ENCODE measurements at places on chromosomes 5 and 9.

DNA sequence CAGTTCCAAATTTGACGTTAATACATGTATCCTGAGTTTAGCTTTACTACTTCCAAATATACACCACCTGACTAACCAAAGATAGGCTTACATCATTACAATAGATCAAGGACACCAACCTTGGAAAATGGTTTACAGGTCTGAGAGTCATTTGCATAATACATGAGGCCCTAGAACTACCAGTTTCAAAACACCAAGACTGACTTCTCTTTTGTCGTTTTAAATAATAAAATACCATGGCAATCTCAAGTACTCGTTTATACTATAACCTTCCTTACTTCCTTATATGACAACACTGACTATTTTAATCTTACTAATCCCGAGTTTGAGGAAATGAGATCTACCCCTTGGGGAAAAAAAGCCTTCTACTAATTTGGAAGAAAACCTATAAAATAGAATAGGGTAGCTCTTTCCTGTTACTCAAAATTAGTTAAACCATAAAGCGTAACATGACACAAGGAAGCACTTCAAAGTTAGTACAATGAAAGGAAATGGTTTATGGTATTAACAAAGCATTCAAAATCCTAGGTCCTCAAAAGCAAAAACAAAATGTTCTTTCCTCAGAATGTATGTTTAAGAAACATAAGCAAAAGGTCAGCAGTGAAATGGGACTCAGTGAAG lies 42.1 kb downstream of the UBQLN1 start:
- no peak for DNase-seq

DNA sequence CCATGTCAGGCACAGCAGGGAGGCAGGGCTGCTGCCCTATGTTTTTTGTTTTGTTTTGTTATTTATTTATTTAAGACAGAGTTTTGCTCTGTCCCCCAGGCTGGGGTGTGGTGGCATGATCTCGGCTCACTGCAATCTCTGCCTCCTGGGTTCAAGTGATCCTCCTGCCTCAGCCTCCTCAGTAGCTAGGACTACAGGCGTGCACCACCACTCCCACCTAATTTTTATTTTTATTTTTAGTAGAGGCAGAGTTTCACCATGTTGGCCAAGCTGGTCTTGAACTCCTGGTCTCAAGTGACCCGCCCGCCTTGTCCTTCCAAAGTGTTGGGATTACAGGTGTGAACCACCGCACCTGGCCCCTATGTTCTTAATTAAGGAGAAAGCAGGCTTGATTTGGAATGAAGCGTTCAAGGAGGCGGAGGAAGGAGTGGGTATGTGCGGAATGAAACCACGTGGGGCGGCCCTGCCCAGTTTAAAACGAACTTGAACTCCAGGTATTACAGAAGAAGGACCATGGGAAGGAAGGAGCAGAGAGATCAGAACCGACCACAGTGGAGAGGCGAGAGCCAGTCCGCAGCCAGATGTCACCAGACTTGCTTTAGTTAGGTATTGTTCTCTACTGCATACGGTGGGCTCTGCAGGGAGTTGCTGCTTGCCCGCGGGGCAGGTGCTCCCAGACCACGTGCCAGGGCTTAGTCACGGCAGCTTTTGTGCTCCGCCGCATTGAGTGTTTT lies 34.9 kb upstream of the EPB41L4B start:
- DNase-seq: no peak

DNA sequence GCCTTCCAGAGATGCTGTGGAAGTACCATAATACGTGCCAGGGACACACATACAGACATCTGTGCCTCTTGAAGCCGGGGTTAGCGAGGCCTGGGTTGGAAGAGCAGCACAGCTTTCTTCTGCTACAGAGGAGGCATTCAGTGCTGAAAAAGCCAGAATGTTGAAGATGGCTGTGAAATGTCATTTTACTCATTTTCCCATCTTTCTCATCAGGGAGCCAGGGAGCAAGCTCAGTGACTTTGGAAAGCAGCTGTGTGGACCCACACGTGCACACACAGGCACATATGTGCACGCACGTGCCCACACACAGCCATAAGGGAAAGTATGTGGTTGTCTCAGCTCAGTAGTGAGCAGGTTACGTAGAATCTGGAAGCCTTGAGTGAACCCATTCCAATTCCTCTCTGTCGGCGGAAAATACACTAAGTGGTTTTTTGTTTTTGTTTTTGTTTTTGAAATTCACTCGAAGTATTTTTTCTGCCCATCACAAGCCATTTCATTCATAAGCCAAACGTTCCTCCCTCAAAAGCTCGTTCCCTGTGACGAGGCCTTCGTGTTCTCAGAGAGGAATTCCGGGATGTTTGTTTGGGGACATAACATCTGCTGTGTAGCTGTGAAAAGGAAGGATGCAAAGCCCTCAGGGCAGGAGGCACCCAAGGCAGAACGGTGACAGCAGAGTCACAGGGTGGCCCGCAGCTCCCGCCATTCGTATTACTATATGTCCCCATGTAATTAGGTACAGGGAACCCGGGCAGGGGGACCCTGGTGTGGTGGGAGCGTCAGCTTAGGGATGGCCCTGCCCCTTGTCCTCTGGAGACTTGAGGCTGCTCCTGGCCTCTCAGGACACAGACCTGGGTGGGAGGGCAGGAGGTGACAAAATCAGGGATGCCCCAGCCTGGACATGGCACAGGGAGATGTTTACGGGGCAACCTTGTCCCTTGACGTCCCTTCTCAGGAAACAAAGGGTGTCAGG lies 29.0 kb upstream of the ANKRD33B start:
- no peak for DNase-seq

DNA sequence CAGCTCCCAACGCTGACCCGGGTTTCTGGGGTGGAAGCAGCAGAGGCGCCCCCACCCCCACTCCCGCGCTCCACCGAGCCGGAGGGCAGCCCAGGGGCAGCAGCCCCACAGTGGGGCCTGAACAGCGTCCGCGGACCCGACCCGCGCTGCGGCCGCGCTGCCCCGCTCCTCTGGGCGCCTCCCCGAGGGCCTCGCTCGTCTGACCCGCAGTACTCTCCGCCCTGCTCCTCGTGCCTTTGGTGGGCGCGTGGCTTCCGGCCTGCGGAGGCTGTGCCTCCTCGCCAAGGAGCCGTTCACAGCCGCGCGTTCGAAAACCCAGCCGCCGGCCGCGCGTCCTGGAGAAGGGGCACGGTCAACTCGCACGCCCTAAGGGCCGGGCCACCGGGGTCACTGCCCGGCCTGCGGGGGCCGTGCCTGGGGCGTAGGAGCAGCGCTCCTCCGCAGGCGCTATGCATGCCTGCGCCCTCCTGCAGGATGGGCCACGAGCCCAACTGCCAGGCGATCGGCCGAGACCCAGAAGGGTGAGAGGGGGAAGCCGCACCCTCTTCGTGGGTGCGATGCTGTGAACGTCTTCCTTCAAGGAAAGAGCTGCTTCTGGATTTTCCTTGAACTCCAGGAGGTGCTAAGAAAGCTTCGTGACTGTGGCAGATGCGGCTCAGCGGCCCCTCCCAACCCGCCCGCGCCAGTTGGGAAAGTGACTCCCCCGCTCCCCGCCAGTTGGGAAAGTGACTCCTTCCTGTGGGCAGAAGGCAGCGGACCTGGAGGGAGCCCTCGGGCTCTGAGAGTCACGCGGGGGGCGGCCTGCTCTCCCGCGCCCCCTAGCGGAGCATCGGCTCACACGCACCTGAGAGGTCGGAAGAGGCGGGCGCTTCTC lies 82.7 kb downstream of the HSD17B3 start:
- peak; percentile 14 for DNase-seq

- DNase-seq: no peak
These were observed 137.3 kb downstream of the TMC1 start for GRCh38 chr9:72658703-72659102.

Measured in stimulated activated CD8-positive, alpha-beta memory T cell treated with anti-CD3 and anti-CD28 coated beads, Interleukin-7, amount 100 ng/mL, for 24 hours (primary cell).